Fibroblast of villous mesenchyme (primary cell): ENCODE measurements at places on chromosomes 5 and 9. TPM values are rescaled to one million over a fixed set of nuclear protein-coding genes. Genes with fewer than 3 reads are reported as not detected.

GRCh38 chr9:106383072-106383471 is 479.9 kb upstream of the ZNF462 start:
- DNase-seq = no peak

DNA sequence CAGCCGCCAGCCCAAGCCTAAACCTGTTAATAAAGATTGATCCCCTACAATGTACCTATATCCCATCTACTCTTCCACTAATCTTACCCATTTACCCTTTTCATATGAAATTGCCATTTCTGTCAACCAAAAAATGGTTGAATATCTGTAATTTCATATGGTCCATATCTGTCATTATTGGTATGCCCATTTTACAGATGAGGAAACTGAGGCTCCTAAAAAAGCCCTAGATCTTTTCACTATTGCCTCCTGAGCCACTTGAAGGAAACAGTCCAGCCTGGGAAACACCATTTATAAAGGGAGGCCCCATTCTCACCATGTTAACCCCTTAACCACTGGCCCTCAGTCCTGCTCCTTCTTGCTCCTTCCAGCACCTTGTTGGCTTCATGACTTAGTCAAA is 41.2 kb upstream of the SNAPC3 start:
- DNase-seq = no peak

- DNase-seq = peak; percentile 51
Measured at GRCh38 chr5:15943487-15943886, 236.1 kb downstream of the MARCHF11 start.

- peak; percentile 45 for DNase-seq
Measured at GRCh38 chr5:33810491-33811120, 81.2 kb downstream of the ADAMTS12 start.

KIF4B gene
- under 0.01 TPM in 1 of 2 replicates, not detected in the other for total RNA-seq

RFX3 gene
- total RNA-seq = 2.6 and 3.5 TPM in 2 replicates

DNA sequence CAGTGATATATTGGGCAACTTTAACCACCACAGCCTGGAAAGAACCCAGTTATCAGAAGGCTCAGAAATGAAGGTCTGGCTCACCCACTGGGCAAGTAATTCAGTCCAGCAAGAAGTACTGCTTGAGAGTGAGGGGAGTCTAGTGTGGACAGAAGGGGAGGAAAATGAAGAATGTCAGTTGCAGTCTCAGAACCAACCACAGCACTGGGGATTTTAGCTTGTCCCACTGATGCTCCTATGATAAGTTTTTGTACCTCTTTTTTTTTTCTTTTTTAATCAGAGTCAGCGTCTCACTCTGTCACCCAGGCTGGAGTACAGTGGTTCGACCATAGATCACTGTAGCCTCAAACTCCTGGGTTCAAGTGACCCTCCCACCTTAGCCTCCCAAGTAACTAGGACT is 9.4 kb upstream of the CD72 start:
- DNase-seq = no peak

- DNase-seq = no peak
Measured at GRCh38 chr9:91029650-91030361, 228.2 kb downstream of the SYK start.

CBY3 gene
- 0.32 TPM in 1 of 2 replicates, not detected in the other for total RNA-seq

- DNase-seq = peak; percentile 16
Measured at GRCh38 chr9:132973713-132974112, 4.8 kb upstream of the GFI1B start.

DNA sequence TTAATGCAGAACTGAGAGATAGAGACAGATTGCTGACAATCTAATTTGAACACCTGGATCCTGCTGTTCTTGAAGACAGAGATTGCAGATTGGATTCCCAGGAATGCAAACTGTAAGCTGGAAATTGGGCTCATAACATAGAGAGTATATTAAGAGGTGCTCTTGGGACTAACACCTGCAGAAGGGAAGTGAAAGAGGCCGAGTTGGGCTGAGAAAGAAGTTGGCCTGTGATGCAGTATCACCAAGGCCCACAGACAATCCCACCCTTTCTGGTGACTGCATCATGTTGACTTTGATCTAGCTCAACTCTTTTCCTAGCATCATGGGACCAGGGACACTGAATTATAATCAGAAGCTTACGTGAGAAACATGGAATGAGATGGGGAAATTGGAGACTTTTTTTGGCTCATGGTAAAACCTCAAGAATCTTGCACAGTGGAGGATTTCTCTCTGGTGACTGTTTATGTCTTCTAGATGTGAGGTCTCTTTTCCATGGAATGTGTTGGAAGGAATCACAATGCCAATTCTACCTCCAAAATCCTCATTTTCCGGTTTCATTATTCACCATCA is 36.5 kb upstream of the NUDT12 start:
- no peak for DNase-seq

ASPN gene
- total RNA-seq = 1.6 and 3.9 TPM in 2 replicates

DNA sequence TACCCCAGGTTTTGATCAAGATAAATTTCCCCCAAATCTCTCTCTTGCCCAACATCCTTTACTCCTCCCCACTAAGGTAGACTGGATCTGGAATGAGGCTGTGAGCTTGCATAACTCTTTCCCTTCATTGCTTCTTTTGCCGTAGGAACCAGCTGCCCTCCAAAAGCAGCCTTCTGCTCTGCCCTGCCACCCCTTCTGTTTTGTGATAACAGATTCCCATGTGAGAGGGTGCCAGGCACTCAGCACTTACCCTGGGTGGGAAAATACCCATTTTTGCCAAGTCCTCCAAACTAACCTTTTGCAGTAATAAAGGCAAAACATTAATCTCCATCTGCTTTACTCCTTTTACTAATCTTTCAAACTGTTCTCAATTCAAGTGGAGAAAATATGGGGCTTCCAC is 182.6 kb downstream of the ASTN2 start:
- no peak for DNase-seq

DNA sequence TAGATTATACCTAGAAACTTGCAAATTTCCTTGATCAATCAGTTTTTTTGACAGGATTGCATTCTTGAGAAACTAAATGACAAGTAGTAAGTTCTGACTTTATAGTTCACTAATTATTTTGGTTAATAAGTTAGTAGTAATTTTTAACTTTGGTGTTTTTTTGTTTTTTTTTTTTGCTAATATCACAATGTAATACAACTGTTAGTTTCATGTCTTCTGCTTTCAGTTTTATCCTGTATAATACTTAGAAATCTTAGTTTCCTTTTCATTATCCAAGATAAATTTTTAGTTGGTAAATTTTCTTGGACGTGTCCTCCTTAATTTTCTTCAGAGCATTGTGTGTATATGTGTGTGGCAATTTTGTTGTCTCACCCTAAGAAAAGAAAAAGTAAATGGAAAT is 57.8 kb downstream of the CWC27 start:
- DNase-seq = no peak
